Activated CD4-positive, alpha-beta T cell treated with anti-CD3 and anti-CD28 coated beads for 48 hours (primary cell): ENCODE measurements at places on chromosomes 12 and 14.

DNA sequence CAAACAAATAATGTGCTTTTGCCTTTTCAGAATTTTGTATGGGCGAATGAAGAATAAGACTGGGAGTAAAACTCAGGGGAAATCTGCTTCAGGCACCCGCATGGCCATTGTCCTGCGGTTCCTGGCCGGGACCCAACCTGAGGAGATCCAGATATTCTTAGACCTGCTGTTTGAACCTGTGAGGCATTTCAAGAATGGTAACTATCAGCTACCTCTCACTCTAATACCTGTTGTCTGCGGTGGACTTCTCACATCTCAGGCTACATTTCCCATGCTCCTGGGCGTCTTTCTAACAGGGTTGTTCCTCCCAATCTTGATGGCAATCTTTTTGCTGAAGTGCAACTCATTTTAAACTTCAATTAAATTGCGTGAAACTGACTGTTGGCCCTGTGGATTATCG is 47.1 kb downstream of the UTP20 start:
- no peak for DNase-seq

DNA sequence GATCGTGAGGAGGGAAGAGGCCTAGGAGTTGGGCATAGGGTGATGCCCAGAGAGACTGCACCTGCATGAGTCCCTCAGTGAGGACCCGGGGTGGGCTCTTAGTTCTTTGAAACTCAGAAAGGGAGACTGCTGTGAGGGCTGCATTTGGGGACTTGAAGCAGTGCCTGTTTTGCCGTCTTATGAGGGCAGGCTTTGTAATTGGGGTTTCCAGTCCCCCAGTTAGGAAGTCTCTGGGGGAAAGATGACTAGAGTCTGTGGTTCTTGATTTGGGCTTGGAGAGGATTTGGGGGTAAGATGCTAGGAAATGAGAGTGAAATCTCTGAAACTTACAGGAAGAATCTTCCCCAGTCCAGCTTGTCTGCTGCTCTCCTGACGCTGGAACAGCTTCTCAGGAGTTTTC is 99.6 kb downstream of the ARF6 start:
- DNase-seq, result no peak

DNA sequence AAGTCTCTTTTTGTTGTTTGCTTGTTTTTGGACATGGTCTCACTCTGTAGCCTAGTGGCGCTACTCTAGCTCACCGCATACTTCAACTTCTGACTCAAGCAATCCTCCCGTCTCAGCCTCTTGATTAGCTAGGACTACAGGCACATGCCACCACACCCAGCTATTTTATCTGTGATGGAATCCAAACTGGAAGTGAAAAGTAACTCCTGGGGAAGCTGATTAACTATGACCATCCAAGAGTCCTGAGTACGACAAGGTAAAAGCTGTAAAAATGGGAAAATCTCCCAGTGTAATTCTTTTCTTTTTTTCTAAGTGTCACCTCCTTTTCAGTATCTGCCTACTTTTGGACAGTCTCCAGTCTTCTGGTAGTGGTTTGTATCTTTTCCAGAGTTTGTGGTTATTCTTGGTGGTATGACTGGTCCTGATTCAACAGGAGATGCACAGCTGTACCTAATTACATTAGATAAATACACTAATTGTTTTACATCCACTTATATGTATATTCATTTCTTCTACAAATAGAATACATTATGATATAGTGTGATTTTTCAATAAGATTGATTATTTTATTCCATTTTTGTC is 97.8 kb downstream of the SLC6A15 start:
- DNase-seq, result no peak

DNA sequence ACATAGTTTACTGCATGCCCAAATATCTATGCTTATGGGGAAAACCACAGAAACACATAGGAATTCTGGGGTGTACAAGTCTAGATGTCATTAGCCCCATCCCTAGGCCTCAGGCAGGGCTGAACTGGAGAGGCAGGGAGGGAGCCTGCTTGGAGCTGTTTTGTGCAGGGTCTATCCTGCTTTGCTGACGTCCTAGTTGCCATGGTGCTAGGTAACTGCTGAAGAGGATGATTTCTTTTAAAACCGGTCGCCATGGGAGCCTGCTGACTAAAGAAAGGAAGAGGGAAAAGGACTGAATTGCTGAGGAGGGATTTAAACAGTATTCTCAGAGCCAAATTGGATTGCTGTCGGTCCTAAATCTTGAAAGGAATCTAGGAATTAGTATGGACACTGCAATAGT is 10.7 kb downstream of the GPR19 start:
- no peak for DNase-seq
